Uterus (tissue), 4 donors: ENCODE measurements at places on chromosomes 7 and 10. TPM values are rescaled to one million over a fixed set of nuclear protein-coding genes. Genes with fewer than 3 reads are reported as not detected.

Gene FGFBP3
- total RNA-seq = 1.2 TPM

Gene FKBP6
- total RNA-seq = 0.14 TPM

Gene LOXL4
- 16.9 TPM for total RNA-seq

Gene MINDY4
- 23.8 TPM for total RNA-seq

Gene PRKAR2B
- 21.8 TPM for total RNA-seq

Gene AHR
- 43.7 TPM for total RNA-seq

Gene TBX20
- not detected for total RNA-seq
